NCI-H460 (cell line): ENCODE measurements at places on chromosomes 3 and 15. TPM values are rescaled to one million over a fixed set of nuclear protein-coding genes. Genes with fewer than 3 reads are reported as not detected.

Gene SLC22A13
- total RNA-seq = 0.17 and 0.40 TPM in 2 replicates

Gene LTF
- not detected in 2 replicates for total RNA-seq

Gene ZFAND6
- total RNA-seq = 81.4 and 91.6 TPM in 2 replicates

Gene SLC33A1
- total RNA-seq = 30.7 and 32.9 TPM in 2 replicates

Gene ABI3BP
- 1.3 and 1.7 TPM in 2 replicates for total RNA-seq

Gene OXTR
- total RNA-seq = 0.23 and 0.50 TPM in 2 replicates

Gene NR1I2
- total RNA-seq = 0.12 TPM in 1 of 2 replicates, not detected in the other

Gene LRRC31
- total RNA-seq = not detected in 2 replicates

Gene IQCF5
- total RNA-seq = not detected in 2 replicates

Gene TERC
- total RNA-seq = 14.7 and 17.6 TPM in 2 replicates

Gene RAF1
- 47.7 and 47.8 TPM in 2 replicates for total RNA-seq

Gene ST3GAL6
- 1.3 TPM in 1 of 2 replicates, not detected in the other for total RNA-seq
